Spinal cord (tissue), 10 donors: ENCODE measurements at places on chromosomes 12 and 14.

- no peak for DNase-seq
Measured at GRCh38 chr12:47783024-47783755, 10.2 kb downstream of the SLC48A1 start.

DNA sequence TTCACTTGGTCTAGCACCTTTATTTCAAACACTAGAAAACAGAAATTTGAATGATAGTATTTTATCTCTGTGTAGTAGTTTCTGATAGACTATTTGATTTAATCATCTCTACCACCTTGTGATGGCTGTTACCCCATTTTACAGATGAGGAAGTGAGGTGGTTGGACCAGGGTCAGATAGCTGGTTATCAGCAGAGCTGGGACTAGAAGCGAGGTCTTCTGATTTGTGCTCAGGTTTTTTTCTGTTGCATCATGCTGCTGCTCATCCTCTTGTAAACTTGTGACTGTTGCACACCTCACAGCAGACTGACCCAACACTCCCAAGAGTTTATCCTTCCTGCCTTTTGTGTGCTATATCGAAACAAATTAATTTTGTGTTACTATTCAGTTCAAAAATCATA, 10.1 kb upstream of the MANSC4 start:
- no peak for DNase-seq

GRCh38 chr14:77707355-77707723, 484 bp downstream of the ALKBH1 start:
- peak; percentile 79 for DNase-seq

- no peak for DNase-seq
Measured at GRCh38 chr14:100127853-100128455, 31.5 kb downstream of the DEGS2 start.

DNA sequence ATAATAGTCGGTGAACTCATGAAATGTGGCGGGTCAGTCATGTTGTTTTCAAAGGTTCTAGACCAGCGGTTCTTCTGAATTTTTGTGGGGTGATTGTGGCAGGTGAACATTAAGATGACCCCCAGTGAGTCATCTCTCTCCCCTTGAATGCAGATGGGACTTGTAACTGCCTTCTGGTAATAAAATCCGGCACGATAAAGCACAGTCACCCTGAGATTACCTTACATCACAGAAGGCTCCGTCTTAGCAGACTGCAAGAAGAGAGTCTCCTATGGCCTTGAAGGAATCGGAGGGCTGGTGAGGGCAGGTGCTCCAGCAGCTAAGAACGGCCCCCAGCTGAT, 189.6 kb downstream of the FOXN3 start:
- no peak for DNase-seq

GRCh38 chr12:54749191-54749818, 101.1 kb upstream of the DCD start:
- DNase-seq = peak; percentile 39

- DNase-seq = no peak
Measured at GRCh38 chr12:50052964-50053363, 4.4 kb upstream of the ASIC1 start.

DNA sequence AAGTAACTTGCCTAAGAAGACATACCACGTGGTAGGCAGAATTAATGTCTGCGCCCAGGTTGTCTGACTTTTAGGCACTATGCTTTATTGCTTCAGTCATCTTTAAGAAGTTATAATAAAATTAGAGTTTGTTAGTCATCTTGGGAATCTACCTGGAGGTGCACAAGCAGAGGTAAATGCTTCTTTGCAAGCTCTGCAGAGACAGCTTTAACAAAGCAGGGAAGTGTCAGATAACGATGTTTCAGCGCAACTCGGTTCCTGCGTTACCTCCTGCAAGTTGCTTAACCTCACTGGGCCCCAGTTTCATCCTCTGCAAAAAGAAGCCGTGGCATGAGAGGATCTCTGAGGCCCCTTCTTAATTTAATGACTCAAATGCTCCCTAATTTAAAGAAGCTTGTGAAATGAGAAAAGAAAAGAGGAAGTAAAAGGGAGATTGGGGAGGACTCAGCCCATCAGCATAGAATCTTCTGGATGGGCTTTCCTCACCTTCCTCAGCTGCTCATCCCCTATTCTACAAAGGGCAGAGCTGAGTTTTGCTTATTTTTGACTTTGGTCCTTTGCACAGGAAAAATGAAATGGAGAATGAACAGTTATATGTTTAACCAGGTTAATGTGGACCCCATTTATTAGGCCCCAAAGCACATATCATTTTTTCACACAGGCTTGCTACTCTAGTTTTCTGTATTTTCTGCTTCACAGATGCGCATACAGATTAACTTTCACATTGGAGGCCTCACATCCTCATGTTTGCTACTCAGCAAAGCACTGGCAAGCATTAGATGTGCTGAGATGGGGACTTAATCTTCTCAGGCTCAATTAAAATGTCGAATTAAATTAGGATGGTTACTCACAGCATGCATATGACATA, 5.1 kb downstream of the ARHGDIB start:
- DNase-seq = no peak

- DNase-seq = no peak
Measured at GRCh38 chr12:132305560-132305966, 23.8 kb downstream of the GALNT9 start.

GRCh38 chr12:131677699-131678098, 33.2 kb upstream of the SFSWAP start:
- DNase-seq = no peak

DNA sequence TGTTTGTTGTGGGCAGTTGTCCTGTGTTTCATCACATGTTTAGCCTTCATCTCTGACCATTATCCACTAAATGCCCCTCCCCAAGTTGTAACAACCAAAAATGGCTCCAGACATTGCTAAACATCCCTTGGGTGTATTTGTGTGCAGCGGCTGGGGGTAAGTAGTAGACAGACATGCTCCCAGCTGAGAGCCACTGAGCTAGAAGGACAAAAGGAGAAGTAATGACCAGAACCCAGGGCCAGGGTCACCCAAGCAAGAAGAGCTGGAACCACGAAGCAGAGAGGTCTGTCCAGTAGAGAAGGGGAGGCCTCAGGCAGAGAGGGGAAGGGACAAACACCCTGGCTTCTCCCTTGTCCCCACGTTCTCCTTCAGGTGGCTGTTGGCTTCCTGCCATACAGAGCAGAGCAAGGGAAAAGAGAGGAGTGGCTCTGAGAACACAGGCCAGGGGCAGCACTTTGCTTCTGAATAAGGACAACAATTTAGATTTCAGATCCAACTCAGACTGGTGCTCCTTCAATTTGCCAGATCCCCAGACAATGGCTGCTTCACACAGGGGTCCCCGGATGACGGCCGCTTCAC, 55.2 kb downstream of the NDUFA12 start:
- no peak for DNase-seq

DNA sequence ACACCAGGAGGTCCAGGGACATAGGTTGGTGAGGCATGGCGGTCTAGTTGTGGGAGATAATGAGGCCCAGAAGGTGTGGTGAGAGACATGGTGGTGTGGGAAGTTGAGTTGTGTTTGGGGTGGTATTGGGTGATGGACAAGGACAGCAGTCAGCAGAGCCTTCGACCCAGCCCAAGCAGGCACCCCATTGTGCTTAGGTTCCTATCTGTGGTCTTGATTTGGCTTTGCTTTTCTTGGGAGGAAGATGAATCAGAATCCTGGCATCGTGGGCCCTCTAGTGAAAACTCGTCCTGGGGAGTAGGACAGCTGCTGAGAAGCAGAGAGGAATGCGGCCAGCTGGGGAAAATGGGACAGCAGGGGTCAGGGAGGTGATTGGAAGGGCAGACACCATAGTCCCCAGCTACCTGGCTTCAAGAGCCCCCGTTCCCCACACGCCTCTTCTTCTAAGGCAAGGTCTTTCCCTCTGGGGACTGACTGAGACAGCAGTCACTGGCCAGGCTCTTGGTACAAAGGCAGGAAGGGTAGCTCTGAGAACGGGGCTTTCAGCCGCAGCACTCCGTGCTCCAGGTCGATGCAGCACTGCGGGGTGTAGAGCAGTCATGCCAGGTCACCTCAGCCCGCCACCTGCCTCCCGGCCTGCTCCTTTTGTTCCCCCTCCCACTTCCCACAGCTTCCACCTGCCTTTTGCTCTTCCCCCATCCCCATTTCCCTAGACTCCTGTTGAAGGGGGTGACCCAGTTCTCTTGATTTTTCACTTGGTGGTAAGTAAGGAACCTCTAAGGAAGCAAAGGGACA, 7.9 kb downstream of the NRIP2 start:
- no peak for DNase-seq

DNA sequence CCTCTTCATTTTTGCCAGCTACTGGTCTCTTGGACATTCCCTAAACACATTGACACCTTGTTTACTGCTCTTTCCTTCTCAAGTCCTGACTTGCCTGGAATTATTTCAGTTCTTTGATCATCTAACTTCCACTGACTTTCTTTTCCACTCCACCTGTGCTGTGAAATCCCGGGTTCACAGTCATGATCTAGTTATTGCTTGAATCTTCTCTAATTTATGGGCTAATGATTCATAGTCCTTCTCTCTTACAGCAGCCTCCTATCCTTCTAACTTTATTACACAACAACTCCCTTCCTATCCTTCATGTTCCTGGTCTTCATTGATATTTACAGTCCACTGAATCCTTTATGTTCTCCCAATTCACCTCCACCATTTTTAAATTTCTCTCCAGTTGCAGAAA, 260.1 kb downstream of the C12orf75 start:
- no peak for DNase-seq

GRCh38 chr12:96587691-96588090, 98.3 kb downstream of the CFAP54 start:
- no peak for DNase-seq

DNA sequence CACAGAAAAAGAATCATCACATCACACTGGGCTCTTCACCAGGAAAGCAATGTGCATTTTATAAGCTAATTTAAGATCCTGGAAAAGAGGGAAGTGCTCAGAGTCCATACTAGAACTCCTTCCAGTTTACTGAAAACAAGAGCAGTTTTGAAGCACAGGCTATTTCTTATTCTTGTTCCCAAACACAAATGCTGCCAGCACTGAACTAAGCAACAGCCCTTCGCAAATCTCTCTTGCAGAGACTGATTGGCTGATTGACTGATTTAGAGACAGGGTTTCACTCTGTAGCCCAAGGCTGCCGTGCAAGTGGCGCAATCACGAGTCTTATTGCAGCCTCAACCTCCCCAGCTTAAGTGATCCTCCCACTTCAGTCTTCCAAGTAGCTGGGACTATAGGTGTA, 44.8 kb downstream of the BCL2L14 start:
- DNase-seq = no peak

DNA sequence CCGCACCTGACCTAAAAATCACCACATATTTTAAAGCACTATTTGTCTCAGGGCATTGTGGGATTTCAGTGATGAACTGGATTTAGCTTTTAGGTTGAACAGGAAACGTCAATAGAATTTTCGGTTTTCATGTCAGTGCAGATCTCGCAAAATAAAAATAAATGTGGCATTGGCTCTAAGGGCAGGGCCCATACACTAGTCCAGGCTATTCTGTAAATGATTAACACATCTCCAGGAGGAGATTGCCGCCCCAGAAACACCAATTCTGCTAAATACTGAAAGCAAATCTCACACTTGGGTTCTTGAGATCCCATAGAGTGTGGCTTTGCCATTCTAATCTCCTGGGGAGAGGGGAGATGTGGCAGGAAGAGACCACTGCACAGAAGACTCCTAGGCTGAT, 1494.0 kb upstream of the TMEM132C start:
- DNase-seq = no peak

- DNase-seq = no peak
Measured at GRCh38 chr12:52848661-52849255, at the start of gene KRT78. Gene KRT78 (minus strand): TSS chr12:52848994. CDS start chr12:52848930, 64 bp downstream.

DNA sequence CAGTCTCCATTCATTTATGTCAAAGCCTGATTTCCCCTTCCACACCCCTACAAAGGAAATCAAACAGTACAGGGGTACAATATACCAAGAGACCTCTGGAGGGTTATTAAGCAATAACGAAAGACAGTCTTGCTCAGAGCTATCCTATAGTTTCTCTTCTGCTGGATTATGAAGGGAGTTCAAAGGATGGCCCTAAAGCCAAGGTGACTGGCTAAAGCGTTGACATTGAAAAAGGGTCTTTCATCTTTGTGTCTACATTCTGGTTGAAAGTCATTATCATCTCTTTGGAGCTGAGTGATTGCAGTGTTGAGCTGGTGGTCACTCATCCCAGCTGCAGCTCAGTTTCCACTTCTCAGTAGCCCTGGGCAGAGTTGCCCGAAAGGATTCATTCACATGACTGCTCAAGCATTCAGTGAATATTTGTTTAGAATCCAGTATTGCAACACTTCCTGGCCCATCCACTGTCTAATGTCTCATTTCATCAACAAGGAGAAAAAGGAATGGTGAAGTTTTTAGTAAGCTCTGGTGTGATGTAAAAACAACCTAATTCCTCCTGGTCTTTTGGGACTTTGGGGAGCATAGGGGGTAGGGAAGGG, 19.2 kb upstream of the TBX5 start:
- DNase-seq = no peak

- DNase-seq = no peak
Measured at GRCh38 chr12:61538951-61539350, 721.3 kb upstream of the USP15 start.

- DNase-seq = no peak
Measured at GRCh38 chr12:6948873-6949594, 2.1 kb upstream of the PTPN6 start.

DNA sequence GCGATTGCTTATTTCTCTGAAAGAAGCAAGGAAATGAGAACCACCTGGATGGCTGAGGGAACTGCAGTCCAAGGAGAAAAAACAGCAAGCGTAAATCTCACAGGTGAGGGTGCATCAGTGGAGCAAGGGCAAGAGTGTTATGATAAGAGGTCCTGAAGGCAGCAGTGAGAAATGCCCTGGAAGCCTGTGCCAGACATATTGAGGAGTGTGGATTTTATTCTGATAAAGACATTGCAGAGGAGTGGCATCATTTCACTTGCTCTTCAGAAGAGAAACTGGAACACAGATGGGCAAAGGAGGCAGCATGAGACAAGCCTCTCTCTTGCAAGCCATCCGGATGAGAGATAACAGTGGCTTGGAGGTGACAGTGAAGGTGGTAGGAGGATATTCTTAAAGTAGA, 78.5 kb downstream of the PDE3A start:
- DNase-seq = no peak

- DNase-seq = no peak
Measured at GRCh38 chr12:108237272-108237671, 101.8 kb downstream of the CMKLR1 start.

- no peak for DNase-seq
Measured at GRCh38 chr12:118429688-118430383, 53.5 kb downstream of the SUDS3 start.

- DNase-seq = no peak
Measured at GRCh38 chr14:71698027-71698426, 234.2 kb upstream of the RGS6 start.

GRCh38 chr12:21509768-21510167, 8.2 kb downstream of the GOLT1B start:
- DNase-seq = no peak

- no peak for DNase-seq
Measured at GRCh38 chr12:78580296-78580695, 284.3 kb upstream of the SYT1 start.
